Mammary microvascular endothelial cell (primary cell): ENCODE measurements at places on chromosomes 6 and 20. TPM values are rescaled to one million over a fixed set of nuclear protein-coding genes. Genes with fewer than 3 reads are reported as not detected.

CDH4 gene
- 3.6 and 4.3 TPM in 2 replicates for total RNA-seq

MOCS3 gene
- 4.2 and 6.5 TPM in 2 replicates for total RNA-seq

MLN gene
- total RNA-seq, result not detected in 2 replicates

GGT7 gene
- 0.53 and 0.84 TPM in 2 replicates for total RNA-seq

CDH22 gene
- not detected in 2 replicates for total RNA-seq

DSP gene
- 4.6 and 4.7 TPM in 2 replicates for total RNA-seq
